ENCODE measurements at places on chromosomes 1 and 21.
A peak's percentile ranks its signal among the peaks of the same experiment; 100 is the strongest.

- DNase-seq = no peak
Observed at GRCh38 chr21:17495680-17496079, 17.2 kb upstream of the CXADR start.

DNA sequence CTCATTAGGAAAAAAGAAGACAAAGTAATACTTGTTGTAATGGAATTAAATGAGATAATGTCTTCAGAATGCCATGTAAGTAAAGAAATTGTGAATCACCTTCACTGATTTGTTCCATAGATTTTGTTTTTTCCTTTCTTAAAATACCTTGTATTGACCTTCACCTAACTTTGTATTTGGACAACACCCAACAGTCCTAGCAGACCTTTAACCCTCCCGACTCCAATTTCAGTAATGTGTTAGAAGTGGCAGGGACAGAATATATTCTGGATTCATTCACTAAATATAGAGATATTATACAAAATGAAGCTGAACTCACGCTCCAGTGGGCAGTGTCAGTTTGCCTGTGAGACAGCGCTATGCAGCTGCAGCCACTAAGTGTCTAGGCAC, 57.9 kb downstream of the UCK2 start:
- DNase-seq = no peak

- DNase-seq = no peak
Observed at GRCh38 chr1:210351496-210351895, 22.8 kb downstream of the HHAT start.

DNA sequence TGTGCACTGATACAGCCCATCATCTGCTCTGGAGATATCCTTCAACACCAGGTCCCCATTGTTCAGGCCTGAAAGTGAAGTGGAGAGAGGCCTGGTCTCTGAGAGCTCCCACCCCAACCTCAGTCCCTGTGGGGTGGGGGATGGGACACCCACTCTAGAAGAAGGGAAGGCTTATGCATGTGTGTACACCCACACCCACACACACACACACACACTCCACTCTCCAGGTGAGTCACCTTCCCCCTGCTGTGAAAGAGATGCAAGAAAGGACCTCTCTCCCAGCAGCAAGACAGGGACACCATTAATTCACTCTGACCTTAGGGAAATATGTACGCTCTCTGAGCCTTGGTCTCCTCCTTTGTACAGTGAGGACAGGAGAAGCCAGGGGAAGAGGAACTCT, 5.9 kb downstream of the VSIG8 start:
- no peak for DNase-seq

- no peak for DNase-seq
Observed at GRCh38 chr1:3053366-3053980, 15.5 kb upstream of the PRDM16 start.

- DNase-seq = no peak
Observed at GRCh38 chr1:30335997-30336390, 387.4 kb downstream of the MATN1 start.

DNA sequence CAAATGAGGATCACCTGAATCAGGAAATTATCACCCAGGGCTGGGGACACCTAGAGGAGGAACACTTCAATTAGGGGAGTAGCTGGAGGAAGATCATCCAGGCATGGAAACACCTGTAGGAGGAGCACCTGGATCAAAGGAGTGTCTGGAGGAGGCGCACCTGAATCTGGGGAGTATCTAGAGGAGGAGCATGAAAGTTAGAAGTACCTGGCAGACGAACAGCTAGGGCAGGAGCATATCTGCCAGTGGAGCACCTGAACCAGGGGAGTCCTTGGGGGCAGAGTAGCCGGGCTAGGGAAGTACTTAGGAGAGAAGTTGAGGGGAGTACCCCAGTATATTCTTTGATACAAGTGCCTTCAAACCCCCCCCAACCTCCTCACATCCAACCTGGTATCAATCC, 1.3 kb downstream of the C1orf210 start:
- no peak for DNase-seq

DNA sequence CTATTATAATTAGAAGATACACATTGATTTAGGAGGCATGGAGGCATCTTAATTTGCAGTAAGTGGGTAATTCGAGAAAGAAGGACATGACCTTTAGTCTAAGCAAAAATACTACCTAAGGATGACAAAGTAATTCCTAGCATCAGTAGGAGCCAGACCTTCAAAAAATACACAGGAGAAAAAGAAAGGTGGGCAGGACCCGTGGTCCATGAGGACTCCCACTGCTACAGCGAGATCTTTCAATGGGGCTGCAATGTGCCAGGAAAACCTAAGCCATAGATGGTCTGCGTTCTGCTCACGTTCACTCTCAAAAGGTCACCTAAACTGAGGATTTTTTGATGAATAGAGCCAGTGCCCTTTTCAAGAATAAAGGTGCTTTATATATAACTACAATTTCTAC, 10.6 kb upstream of the EXO1 start:
- DNase-seq = no peak

DNA sequence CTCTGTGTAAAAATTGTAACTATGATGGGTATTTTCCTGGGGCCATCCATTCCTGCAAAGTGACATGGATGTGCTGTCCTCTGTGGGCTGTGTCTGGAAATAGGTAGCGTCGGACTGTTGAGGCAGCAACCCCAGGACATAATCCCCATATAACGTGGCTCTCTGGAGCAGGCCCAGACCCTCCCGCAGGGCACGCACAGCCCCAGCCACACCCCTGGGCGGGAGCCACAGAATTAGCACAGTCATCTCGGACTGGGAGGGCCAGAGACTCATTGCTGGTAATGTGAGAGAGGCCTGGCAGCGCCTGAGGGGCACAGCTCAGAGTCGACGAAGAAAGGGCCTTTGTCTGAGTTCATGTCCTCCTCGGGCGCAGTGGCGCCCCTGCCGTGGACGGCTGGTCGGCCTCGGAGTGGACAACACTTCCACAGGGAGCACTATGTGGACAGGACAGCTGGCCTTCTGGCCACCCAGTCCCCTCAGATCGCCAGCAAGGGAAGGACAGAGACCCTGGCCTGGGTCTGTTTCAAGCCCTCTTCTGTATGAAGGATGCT, 20.1 kb downstream of the SIM2 start:
- DNase-seq = peak; percentile 37

- DNase-seq = no peak
Observed at GRCh38 chr1:41888756-41889155, 30.0 kb downstream of the HIVEP3 start.

DNA sequence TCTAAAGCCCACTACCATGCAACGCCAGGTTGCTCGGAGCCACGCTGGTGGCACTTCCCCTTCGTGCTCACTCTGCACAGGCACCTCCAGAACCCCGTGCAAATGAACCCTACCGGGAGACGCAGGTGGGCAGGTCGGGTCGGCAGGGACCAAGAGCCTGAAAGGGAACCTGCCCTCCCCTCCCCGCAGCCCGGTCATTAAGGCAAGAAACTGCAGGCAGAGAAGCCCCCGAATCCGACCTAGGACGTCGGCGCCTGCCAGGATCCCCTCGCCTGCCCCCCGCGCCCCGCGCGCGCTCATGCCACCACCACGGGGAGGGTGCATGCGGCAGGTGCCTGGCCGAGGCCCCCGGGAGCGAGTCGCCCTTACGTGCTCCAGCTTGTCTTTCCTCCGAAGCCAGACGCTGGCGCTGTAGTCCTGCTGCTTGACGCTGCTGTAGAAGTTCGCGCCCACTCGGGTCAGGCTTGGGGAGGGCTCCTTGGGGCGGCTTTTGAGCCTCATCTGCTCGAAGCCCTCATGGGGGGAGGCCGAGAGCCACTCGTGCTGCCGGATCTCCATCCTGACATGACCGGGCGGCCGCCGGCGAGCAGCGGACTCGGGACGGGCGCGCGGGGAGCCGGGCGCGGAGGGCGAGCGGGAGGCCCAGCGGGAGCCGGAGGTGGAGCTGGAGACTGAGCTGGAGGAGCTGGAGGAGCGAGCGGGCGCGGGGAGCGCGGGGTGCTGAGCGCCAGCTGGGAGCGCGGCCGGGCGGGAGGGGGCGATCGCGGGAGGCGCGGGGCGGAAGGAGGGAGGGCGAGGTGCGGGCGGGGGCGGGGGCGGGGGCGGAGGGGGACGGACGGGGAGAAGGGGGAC, 552 bp downstream of the PLD5 start:
- DNase-seq = peak; percentile 45

GRCh38 chr1:13513895-13514546, at the start of gene LRRC38:
LRRC38 (minus strand) TSS chr1:13514003; CDS start chr1:13513593, 410 bp downstream.
- DNase-seq = no peak

DNA sequence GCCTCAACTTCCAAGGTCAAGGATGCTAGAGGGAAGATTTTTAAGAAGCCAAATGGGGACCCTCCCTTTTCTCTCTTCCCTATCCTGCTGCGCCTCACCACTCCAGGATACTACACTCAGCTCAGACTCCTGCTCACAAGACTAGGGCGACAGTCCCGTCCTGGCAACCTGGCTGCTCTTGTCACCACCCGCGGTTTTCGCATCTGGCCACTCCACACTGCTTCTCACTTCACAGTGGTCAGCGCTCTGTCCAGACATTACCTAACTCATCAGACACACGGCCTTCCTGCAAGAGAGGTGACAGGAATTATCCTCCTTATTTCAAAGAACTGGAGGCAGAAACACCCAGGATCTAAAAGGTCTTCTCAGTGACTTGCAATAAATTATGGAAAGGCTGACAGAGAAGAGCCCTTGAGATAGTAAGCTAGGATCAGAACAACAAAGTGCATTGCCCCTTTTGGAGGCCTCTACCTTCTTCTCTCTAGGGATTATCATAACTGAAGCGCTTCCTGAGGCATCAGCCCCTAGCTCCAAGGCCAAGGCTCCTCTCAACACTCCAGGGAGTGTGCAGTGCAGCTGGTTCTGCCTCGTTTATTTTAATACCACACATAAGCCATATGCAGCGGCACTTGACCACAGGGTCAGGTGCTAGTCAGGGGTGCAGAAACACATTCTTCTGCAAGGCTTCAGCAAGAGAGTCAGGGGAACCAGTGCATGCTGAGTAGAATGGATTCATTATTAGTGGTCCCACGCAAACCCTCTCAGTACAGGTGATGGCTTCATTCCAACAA, 41.9 kb downstream of the ASTN1 start:
- DNase-seq = no peak

GRCh38 chr21:42607525-42608102, 45.8 kb upstream of the PDE9A start:
- DNase-seq = no peak

GRCh38 chr1:110506541-110506940, 12.4 kb downstream of the KCNA10 start:
- DNase-seq = no peak

GRCh38 chr1:31799895-31800673, 15.7 kb downstream of the SPOCD1 start:
- DNase-seq = no peak

DNA sequence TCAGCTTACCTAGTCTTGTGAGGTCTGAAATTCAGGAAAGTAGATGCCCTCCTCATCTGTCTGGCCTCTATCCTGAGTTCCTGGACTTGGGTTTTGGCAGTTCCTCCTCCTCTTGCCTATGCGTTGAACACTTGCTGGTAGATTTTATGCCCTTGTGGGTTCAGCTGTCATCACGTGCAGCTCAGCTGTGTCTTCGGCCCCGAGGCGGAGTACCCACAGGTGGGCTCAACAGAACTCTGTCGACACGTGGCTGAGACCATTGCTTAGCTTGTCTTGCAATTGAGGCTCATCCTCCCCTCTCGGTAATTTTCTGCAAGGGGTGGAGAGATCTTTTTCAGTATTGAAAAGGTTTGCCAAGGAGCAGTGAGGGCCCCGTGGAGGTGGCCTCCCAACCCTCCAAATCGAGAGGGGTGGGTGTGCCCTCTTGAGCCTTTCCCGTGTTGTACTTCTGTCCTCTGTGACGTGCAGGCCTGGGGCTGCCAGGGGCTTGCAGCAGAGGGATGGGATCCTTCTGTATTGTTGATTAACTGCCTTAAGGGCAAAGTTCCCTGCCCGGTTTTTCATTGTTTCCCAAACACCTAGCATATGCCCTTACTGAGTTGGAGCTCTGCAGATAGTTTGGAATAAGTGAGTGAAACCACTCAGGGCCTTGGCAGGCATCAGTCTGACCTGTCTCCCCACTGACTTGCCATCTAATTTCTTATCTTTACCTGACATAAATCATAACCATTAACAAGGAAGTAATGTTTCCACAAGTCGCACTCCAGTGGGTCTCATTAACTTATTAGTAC, 2.9 kb downstream of the CENPS start:
- DNase-seq = no peak

GRCh38 chr21:38955495-38955894, 149.8 kb downstream of the ETS2 start:
- peak; percentile 90 for DNase-seq

- no peak for DNase-seq
Observed at GRCh38 chr1:63758791-63759190, 15.0 kb upstream of the ROR1 start.

DNA sequence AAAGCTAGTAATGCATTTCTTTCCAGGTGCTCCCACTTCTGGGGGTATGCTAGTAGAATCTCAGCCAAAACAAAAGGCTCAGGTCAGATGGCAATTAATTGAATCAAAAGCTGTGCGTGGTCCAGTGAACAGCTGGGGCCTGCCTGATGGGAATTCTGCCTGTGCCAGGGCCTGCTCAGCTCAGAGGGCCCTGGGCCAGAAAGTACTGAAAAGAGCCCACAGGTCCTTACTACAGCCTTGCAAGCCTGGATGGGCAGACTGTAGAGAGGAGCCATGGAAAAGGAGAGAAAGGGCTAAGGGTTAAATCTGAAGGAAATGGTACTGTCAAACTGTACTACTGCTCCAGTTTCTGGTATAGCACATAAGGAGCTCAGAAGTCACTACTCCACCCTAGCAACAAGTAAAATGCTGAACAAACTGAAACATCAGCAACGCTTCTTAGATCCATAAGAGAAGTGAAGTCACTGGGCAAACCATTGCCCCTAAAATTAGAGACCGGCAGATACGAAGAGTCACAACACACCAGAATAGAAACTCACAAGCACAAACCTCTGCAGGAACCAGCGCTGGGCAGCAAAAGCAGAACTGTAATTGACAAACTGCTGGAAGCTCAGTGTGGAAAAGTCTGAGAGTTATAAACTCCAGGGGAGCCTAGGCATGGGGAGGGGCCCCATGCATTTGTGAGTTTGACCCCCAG, 121.1 kb upstream of the SYT6 start:
- DNase-seq = no peak

DNA sequence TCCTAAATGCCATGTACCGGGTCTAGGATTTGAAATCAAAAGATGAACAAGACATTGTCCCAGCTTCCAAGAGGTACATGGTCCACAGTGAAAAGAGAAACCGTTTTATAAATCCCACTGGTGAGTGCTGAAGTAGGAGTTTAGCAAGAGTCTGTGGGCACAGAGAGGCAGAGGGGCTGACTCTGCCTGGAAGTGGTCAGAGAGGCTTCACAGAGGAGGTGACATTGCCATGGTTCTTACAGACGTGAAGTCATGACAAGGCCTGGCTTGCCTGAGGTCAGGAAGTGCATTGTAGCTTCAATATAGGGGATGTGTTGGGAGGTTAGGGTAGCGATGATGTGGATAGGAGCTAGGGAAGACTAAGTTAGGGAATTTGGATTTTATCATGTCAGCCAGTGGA, 28.4 kb downstream of the MAPKAPK2 start:
- DNase-seq = no peak
